ENCODE measurements at places on chromosomes 1 and 21. TPM values are rescaled to one million over a fixed set of nuclear protein-coding genes. Genes with fewer than 3 reads are reported as not detected.
A peak's percentile ranks its signal among the peaks of the same experiment; 100 is the strongest.

Gene OR2T2
- total RNA-seq = not detected

Gene GBP1
- total RNA-seq = not detected

GRCh38 chr1:18957532-18958300 lies 1.2 kb upstream of the IFFO2 start:
- H3K27me3 ChIP-seq = peaks cover 5% of the 10 kb centered on the region
- H3K36me3 ChIP-seq = no peaks in the 10 kb centered on the region
- no peak for DNase-seq
- H3K4me3 ChIP-seq = peak overlapping the region; percentile 88
- no peaks in the 10 kb centered on the region for H3K4me1 ChIP-seq

- H3K4me1 ChIP-seq = no peaks in the 10 kb centered on the region
- H3K27ac ChIP-seq = no peak overlapping the region
- peaks cover 57% of the 10 kb centered on the region for H3K36me3 ChIP-seq
- DNase-seq = no peak
These were observed 33.8 kb downstream of the STIL start for GRCh38 chr1:47280142-47280541.

Gene CD53
- total RNA-seq = 0.15 TPM

Gene NPPA
- total RNA-seq = not detected

Gene SUSD4
- 4.2 TPM for total RNA-seq

Gene TNFRSF1B
- total RNA-seq = 0.68 TPM

Gene GSTM3
- 2.7 TPM for total RNA-seq

DNA sequence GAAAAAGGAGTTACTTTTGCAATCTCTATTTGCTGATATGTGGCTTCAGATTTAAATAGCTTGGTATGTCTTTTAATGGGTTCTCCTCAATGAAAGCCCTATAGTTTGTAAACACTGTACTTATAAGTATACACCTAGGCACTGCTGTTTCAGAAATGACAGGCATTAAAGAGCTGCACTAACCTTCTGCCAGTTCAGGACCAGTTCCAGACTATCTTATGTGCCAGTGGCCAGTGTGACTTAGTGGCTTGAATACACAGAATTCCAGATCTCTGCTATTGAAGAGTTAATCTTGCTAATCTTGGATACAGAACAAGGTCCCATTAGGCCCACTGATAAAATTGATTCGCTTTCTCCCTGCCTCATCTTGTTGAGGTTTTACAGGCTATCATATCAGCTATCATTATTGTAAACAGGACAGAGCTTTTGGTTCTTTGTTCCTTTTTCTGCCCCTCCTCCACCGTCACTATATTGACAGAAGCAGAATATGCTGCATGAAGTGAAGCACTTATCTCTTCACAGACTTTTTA lies 337.5 kb downstream of the LRRIQ3 start:
- H3K27me3 ChIP-seq = no peaks in the 10 kb centered on the region
- H3K27ac ChIP-seq = no peak overlapping the region
- no peak overlapping the region for H3K4me3 ChIP-seq
- no peaks in the 10 kb centered on the region for H3K4me1 ChIP-seq
- H3K36me3 ChIP-seq = no peaks in the 10 kb centered on the region

DNA sequence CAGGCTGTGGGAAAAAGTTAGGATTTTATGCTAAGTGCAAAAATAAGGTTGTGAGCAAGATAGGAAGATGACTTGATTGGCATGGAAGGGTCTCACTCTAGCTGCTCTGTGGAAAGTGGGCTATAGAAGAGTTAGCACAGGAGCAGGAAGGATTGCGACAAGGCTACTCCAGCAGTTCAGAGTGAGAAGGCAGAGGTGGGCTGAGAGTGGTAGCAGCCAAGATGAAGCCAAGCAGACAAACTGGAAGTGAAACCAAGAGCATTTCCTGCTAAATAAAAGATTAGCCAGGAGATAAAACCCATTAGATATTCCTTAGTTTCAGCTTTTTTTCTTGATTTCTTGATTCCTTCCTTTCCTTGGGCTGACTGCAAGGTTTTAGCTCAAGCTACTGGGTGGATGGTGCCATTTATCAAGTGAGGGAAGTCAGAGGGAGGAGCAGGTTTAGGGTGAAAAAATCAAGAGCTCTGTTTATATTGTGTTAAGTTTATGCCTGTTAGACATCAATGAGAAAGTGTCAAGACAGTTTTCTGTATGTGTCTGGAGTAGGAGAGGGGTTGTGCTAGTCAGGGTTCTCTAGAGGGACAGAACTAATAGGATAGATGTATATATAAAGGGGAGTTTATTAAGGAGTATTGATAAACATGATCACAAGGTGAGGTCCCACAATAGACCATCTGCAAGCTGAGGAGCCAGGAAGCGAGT lies 33.1 kb upstream of the ZNF644 start:
- H3K27ac ChIP-seq = no peak overlapping the region
- H3K27me3 ChIP-seq = 0 out of 2 replicates have a peak, but pooled peaks cover 4% of the 10 kb centered on the region
- DNase-seq = no peak
- H3K4me3 ChIP-seq = no peak overlapping the region
- H3K4me1 ChIP-seq = no peaks in the 10 kb centered on the region

Gene CACHD1
- 94.2 TPM for total RNA-seq

DNA sequence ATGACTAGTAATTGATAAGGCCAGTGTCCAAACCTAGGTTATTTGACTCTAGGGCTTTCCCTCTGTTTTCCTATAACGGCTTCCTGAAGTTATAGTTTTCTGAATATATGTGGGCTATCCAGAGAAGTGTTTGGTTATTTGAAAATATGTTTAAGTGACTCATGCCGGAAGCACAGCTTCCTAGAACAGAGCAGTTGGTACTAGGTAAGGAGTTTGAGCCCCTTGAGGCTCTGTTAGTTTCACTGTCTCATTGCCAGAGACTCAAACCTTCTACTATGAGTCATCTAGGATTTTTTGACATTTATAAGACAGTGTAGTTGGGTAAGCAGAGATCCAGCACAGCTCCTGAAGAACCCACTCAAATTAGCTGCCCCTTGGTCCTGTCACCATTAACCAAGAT lies 27.1 kb upstream of the LEPR start:
- H3K36me3 ChIP-seq = no peaks in the 10 kb centered on the region
- H3K4me3 ChIP-seq = no peak overlapping the region
- H3K27ac ChIP-seq = no peak overlapping the region

GRCh38 chr1:99281105-99281504 lies 16.8 kb downstream of the PLPPR4 start:
- H3K4me1 ChIP-seq = no peaks in the 10 kb centered on the region
- H3K36me3 ChIP-seq = no peaks in the 10 kb centered on the region
- H3K27me3 ChIP-seq = no peaks in the 10 kb centered on the region
- no peak for DNase-seq
- H3K4me3 ChIP-seq = no peak overlapping the region
- H3K27ac ChIP-seq = no peak overlapping the region

DNA sequence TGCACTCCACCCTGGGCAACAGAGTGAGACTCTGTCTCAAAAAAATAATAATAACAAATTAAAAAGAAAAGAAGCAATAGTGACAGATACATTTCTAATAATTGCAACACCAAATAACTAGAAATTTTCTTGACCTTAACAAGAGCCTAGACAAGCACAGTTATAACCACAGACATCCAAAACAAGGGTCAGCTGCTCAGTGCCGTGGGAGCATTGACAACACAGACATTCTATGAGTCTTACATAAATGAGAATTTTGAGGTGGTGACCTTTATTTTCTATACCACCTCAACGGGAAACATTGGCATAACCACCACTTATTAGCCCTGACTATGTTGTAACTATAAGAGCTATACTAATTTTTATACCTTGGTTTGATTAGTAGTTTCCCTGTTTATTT lies 156.1 kb downstream of the NR5A2 start:
- no peaks in the 10 kb centered on the region for H3K27me3 ChIP-seq
- H3K4me1 ChIP-seq = no peaks in the 10 kb centered on the region
- peaks cover 26% of the 10 kb centered on the region for H3K36me3 ChIP-seq
- H3K27ac ChIP-seq = no peak overlapping the region
